ENCODE measurements at places on chromosomes 7 and 10. TPM values are rescaled to one million over a fixed set of nuclear protein-coding genes. Genes with fewer than 3 reads are reported as not detected.

Gene ADARB2
- not detected for total RNA-seq

Gene OPALIN
- total RNA-seq = not detected

Gene NEBL
- 0.59 TPM for total RNA-seq

Gene ACSM6
- total RNA-seq = not detected

Gene NUTM2E
- total RNA-seq = 0.19 TPM

Gene RBP4
- total RNA-seq = not detected

Gene OR9A2
- not detected for total RNA-seq

Gene NPTX2
- not detected for total RNA-seq

Gene SAMD9L
- total RNA-seq = 15.8 TPM

Gene TM9SF3
- 84.5 TPM for total RNA-seq

Gene CPA1
- not detected for total RNA-seq

Gene MMRN2
- not detected for total RNA-seq

Gene HMX2
- total RNA-seq = not detected

Gene GRID2IP
- not detected for total RNA-seq

Gene NANOS1
- 0.59 TPM for total RNA-seq

Gene BCAP29
- 43.6 TPM for total RNA-seq

Gene VAX1
- total RNA-seq = not detected

Gene PLEKHA1
- 3.5 TPM for total RNA-seq

Gene FOXP2
- 0.02 TPM for total RNA-seq

Gene LRRD1
- not detected for total RNA-seq

Gene SFTPD
- total RNA-seq = not detected

Gene HOXA11
- not detected for total RNA-seq

Gene DYDC1
- not detected for total RNA-seq

Gene LSM8
- total RNA-seq = 49.4 TPM

Gene MEST
- 5.8 TPM for total RNA-seq

Gene GALNT17
- not detected for total RNA-seq

Gene PIP
- total RNA-seq = not detected

Gene SPDYE11
- total RNA-seq = not detected

Gene TBX20
- total RNA-seq = 0.24 TPM

Gene OR6V1
- not detected for total RNA-seq

Gene GPNMB
- total RNA-seq = 0.95 TPM

Gene FUOM
- total RNA-seq = 43.6 TPM

Gene C10orf105
- 0.33 TPM for total RNA-seq

Gene KLF14
- total RNA-seq = not detected

Gene MINDY4
- total RNA-seq = 1.2 TPM
